Dermis blood vessel endothelial cell (primary cell): ENCODE measurements at places on chromosomes 7 and 10. TPM values are rescaled to one million over a fixed set of nuclear protein-coding genes. Genes with fewer than 3 reads are reported as not detected.

Gene ZPBP
- not detected in 2 replicates for total RNA-seq

Gene FAM237B
- total RNA-seq: not detected in 2 replicates

GRCh38 chr10:33487014-33487776 lies 152.7 kb upstream of the NRP1 start:
- DNase-seq: peak; percentile 9

- DNase-seq: no peak
Observed at GRCh38 chr10:79416578-79417255, 28.7 kb downstream of the ZCCHC24 start.

Gene HOXA1
- total RNA-seq: 0.68 and 0.84 TPM in 2 replicates

Gene CNNM1
- total RNA-seq: not detected in 2 replicates

DNA sequence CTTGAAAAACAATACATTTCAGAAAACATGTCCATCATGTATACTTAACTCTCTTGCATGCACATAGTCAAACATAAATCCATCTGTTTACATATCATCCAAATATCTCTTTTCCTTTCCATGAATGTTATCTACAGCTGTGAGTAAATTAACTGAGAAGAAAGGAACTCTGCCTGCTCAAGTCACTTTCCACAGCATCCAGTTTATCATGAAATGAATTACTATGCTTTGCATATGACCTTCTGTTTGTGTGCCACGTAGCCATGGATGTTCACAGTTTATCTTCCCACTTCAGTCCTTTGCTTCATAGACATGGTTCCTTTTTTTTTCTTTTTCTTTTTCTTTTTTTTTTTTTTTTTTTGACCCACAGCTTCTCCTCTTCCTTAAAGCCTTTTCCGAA lies 39.6 kb downstream of the BZW2 start:
- DNase-seq: no peak

GRCh38 chr10:103479135-103479534 lies at the start of gene CALHM3:
CALHM3 (minus strand) TSS chr10:103479240; CDS start chr10:103479032, 208 bp downstream.
- no peak for DNase-seq

- no peak for DNase-seq
Observed at GRCh38 chr10:120578890-120579289, 121.9 kb downstream of the PLPP4 start.

- DNase-seq: no peak
Observed at GRCh38 chr10:65861249-65861648, 1064.6 kb upstream of the LRRTM3 start.

GRCh38 chr10:85596389-85596788 lies 770.2 kb downstream of the GRID1 start:
- DNase-seq: no peak

- no peak for DNase-seq
Observed at GRCh38 chr10:23291551-23292334, 52.9 kb downstream of the C10orf67 start.

Gene GPR15LG
- 0.47 TPM in 1 of 2 replicates, not detected in the other for total RNA-seq

- DNase-seq: no peak
Observed at GRCh38 chr10:19904202-19904661, 88.0 kb downstream of the PLXDC2 start.

DNA sequence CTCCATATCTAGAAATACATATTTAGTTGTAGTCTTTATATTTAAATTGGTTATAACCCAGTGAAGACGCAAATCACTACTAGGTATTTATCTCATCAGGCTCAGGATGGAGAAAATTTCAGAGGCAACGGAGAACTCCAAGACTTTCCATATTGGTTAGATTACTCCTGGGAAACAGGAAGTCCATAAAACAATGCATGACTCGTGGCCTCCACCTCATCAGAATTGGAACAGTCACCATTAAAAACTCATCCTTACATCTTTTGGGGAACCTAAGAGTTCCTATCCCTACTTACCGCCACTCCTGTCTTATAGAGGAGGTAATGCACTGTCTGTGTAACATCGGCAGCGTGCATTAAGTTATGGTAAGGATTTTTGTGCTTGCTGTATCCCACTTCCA lies 177.6 kb downstream of the PPP1R17 start:
- DNase-seq: peak; percentile 13

- DNase-seq: peak; percentile 26
Observed at GRCh38 chr7:99137411-99138180, 6.3 kb downstream of the SMURF1 start.

Gene EVX1
- not detected in 2 replicates for total RNA-seq

- DNase-seq: no peak
Observed at GRCh38 chr10:34864149-34865067, 49.3 kb upstream of the PARD3 start.

GRCh38 chr7:1856888-1857441 lies 186.9 kb downstream of the ELFN1 start:
- no peak for DNase-seq

GRCh38 chr10:93461807-93462178 lies 20.3 kb downstream of the MYOF start:
- DNase-seq: peak; percentile 91

GRCh38 chr7:69922026-69922803 lies 323.9 kb downstream of the AUTS2 start:
- no peak for DNase-seq

GRCh38 chr10:23157691-23158369 lies 34.3 kb upstream of the PTF1A start:
- DNase-seq: peak; percentile 59

Gene SH2D4B
- 0.05 and 0.34 TPM in 2 replicates for total RNA-seq

GRCh38 chr7:121020249-121020988 lies 31.9 kb downstream of the CPED1 start:
- DNase-seq: peak; percentile 75

DNA sequence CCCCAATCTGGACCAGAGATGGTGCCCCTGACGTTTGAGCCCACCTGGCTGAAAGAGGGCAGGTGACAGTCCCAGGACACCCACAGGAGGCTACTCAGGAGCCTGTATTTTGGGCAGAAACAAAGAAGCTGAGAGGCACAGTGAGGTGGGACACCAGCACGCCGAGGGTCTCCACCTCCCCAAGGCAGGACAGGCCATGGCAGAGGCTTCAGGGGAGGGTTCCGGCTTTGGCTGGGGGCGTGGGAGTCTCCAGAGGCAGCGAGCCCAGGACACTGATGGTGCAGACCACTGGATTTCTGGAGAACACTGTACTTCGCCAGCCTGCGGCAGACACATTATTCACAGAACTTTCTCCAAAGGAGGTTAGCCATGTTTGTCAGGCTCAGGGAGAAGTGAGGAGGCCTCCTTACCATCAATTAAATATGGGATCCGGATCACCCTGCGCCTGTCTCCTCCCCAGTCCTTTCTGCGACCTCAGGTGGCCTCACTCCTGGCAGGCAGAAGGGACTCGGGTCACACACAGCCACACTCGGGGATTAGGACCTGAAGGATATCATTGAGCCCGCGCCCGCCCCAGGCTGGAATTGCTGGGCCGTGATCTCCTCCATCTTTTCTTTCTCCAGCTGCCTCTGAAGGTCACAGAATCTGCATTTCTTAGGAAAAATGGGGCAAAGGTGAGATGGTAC lies 98.3 kb downstream of the MKI67 start:
- DNase-seq: no peak

- no peak for DNase-seq
Observed at GRCh38 chr7:35623381-35623780, 71.6 kb downstream of the HERPUD2 start.

GRCh38 chr7:12567015-12567414 lies 3.5 kb upstream of the SCIN start:
- DNase-seq: no peak

DNA sequence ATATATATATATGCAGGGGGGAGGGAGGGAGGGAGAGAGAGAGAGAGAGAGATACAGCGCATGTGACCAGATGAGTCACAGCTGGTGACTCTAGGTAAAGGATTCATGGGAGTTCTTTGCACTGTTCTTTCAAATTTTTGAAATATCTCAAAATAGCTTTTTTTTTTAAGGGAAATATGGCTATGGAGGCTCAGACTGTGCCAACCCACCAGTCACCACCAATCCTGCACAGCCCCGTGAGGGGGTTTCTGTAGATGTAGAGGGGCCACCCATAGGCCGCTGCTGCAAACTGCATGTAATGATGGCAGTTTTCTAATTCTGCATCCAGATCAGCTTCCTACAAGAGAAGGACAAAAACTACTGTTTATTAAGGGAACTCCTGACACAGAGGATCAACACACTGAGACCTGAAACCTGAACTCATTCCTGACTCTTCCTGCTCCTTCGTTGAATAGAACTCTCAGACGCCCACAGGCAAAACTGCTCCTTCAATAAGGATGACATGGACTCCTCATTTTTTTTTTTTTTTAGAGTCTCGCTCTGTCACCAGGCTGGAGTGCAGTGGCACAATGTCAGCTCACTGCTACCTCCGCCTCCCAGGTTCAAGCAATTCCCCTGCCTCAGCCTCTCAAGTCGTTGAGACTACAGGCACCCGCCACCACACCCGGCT lies 17.3 kb downstream of the DAGLB start:
- peak; percentile 39 for DNase-seq

GRCh38 chr10:68517188-68517587 lies 10.1 kb downstream of the SLC25A16 start:
- no peak for DNase-seq

GRCh38 chr10:69377933-69378332 lies 38.8 kb downstream of the TACR2 start:
- DNase-seq: peak; percentile 99

DNA sequence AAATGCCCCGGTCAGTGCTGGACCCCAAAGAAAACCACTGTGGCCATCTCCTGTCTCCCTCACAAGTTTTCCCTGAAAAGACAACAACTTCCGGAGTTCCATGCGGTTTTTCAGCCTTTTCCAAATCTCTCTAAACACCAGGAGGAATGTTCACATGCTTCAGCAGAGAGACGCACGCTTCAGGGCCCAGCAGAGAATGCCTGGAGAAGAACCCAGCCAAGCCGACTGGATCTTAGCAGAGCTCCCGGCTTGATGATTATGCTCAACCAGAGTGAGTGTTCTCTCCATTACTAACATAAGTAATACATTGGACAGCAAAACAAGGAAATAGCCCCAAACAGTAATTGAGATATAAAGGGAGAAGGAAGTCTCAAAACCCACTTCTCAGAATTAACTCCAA lies 17.9 kb downstream of the PRKCQ start:
- no peak for DNase-seq

- DNase-seq: no peak
Observed at GRCh38 chr7:19177269-19177668, 32.0 kb upstream of the FERD3L start.

Gene ZNF33A
- 23.1 and 26.9 TPM in 2 replicates for total RNA-seq

GRCh38 chr10:35415505-35415904 lies 79.2 kb downstream of the CCNY start:
- DNase-seq: no peak

Gene SPDYE9
- total RNA-seq: not detected in 2 replicates

GRCh38 chr10:59902016-59902415 lies 4.3 kb downstream of the CCDC6 start:
- DNase-seq: no peak

Gene C10orf105
- under 0.01 and 0.05 TPM in 2 replicates for total RNA-seq

Gene FAM25C
- not detected in 2 replicates for total RNA-seq

Gene DYDC1
- total RNA-seq: not detected in 2 replicates

Gene BICC1
- 0.79 and 2.6 TPM in 2 replicates for total RNA-seq

GRCh38 chr10:31708474-31708873 lies 220.2 kb downstream of the ARHGAP12 start:
- DNase-seq: peak; percentile 55

Gene TWNK
- total RNA-seq: 7.7 and 8.8 TPM in 2 replicates

Gene CCDC146
- 1.4 and 2.4 TPM in 2 replicates for total RNA-seq

DNA sequence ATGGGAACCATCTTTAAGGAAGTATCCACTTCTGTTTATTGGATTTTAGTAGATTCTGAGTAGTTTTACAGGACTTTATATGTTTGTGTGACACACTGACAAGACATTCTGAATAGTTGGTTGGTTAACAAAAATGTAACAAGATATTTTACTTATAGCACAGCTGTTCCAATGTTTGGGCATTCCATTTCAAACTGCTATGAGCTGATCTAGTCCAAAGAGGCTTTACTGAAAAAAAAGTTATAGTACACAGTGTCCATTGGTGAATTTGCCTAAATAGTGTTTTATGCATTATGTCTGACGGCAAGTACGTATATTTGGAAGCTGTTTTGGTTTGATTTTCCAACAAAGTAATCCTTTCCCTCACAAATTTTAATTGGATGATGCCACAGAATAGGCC lies 99.1 kb downstream of the SAMD9 start:
- no peak for DNase-seq

- DNase-seq: no peak
Observed at GRCh38 chr10:94219829-94220228, 142.9 kb downstream of the NOC3L start.

- DNase-seq: no peak
Observed at GRCh38 chr7:148838905-148839304, 45.2 kb downstream of the EZH2 start.

Gene TRAPPC14
- total RNA-seq: 4.1 and 4.7 TPM in 2 replicates

- DNase-seq: no peak
Observed at GRCh38 chr7:109639561-109639960, 1069.9 kb downstream of the DNAJB9 start.

Gene PNLIPRP3
- under 0.01 TPM in 1 of 2 replicates, not detected in the other for total RNA-seq

DNA sequence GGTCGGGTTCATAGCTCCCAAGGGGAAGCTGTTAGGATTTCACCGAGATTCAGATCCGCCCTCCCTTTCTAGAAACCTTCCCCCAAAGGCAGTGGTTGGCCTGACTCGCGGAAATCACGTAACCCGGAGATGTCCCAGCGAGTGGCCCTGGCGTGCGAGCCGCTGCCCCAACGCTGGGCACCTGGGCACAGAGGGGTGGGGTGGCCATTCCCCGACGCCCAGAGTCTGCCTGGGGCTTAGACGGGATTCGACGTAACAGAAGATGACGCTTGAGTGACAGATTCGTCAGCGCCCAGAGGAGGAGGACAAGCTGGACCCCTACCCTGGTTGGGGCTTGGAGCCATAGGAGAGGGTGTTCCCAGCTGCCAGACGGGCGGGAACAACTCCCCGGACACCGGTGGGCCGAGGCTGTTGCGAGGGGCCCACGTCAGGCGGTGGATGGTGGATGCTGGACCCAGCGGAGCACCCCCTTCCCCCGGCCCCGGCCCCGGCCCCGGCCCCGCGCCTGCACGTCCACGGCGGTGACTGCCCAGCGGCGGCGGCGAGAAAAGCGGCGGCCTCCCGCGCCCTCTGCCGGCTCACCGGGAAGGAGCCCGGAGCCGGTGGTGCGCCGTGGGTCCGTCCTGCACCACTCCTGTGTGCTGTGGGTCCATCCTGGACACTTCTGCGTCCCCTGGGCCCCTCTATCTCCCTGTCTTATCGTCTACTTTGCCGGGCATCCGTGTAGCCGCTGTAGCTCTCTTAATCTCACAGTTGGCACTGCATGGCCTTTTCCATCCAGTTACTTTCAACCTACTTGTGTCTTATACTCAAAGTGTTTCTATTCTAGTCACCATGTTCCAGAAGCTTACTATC lies 35.4 kb upstream of the KNDC1 start:
- peak; percentile 64 for DNase-seq

GRCh38 chr7:122013065-122013464 lies 131.0 kb downstream of the AASS start:
- no peak for DNase-seq

- no peak for DNase-seq
Observed at GRCh38 chr7:114799628-114800028, 122.3 kb upstream of the MDFIC start.

Gene TAS2R5
- total RNA-seq: 0.47 and 0.68 TPM in 2 replicates

DNA sequence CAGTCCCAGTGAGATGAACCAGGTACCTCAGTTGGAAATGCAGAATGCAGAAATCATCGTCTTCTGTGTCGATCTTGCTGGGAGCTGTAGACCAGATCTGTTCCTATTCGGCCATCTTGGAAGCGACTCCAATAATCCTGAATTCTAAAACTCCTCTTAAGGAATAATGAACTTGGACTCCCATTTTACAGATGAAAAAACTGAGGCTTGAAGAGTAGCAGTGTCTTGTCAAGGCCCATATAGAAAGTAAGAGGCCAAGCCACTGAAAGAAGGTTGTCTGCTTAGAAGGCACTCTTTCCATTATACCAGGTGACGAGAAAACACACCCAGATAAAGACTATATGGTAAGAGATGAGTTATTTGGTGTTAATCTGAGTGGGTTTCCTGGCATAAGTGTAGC lies 148.6 kb upstream of the LAMB4 start:
- DNase-seq: no peak
